Hippocampal formation (tissue), 2 donors: ENCODE measurements at places on chromosomes 5 and 9.

GRCh38 chr9:109584205-109584604 lies 86.1 kb upstream of the PTPN3 start:
- no peak for DNase-seq

DNA sequence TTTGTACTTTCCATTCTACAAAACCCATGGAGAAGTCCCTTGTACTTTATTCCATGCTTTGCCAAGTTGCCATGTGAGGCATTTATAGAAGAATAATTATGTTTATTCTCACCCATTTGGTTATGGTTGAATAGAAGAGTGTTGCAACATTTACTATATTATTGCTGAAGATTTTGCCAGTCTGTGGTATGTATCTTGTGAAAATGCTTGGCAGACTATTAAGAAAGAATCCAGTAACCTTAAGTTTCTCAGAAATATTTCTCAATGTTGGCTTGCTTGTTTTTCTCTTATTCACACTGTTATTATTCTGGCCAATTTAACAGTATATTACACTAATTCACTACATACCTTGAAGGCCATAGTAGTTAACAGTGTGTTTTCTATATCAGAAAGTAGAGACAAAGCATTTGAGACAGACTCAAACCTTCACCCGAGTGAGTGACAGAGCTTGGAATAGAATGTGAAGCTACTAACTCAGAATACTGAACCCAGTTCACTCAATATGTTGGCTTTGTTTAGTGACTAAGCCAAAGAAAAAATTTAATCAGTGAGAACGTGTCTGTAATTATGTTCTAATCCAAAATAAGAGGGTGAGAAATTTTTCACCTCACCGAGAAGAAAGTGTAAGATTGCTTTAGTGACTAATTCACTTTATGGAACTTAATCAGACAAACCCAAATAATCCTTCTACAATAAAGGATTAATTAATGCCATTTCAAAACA lies 184.4 kb downstream of the CWC27 start:
- DNase-seq: no peak

DNA sequence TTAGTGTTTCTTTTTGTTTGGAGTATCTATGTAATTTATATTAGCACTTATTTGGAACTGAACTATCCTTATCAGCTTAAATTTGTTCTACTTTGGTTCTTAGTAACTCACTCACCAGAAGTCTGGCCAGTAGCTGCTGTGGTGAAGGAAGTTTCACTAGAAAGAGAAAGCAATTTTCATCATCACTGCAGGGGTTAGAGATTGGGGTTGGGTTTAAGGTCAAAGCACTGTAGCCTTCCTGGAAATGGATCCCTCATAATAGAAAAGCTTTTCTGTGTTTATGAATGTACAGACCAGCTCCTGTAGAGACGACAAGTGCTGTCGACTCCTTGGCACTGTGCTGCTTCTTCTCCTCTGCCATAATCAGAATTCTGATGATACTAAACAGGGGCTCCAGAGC lies 22.2 kb downstream of the MROH2B start:
- DNase-seq: no peak

- DNase-seq: no peak
Measured at GRCh38 chr5:72252008-72252407, 68.0 kb downstream of the MRPS27 start.

GRCh38 chr5:136730426-136730825 lies 365.1 kb upstream of the TRPC7 start:
- DNase-seq: no peak

DNA sequence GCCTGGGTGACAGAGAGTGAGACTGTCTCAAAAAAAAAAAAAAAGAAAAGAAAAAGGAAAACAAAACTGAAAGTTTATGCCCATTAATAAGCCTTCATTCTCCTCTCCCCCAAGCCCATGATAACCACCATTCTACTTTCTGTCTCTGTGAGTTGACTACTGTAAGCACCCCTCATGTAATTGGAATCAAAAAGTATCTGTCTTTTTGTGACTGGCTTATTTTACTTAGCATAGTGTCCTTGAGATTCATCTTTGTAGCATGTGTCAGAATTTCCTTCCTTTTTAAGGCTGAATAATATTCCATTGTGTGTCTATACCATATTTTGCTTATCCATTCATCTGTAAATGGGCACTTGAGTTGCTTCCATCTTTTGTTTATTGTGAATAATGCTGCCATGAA lies 14.0 kb upstream of the TMEM171 start:
- no peak for DNase-seq

GRCh38 chr9:80491086-80491696 lies 919.4 kb downstream of the TLE4 start:
- no peak for DNase-seq

DNA sequence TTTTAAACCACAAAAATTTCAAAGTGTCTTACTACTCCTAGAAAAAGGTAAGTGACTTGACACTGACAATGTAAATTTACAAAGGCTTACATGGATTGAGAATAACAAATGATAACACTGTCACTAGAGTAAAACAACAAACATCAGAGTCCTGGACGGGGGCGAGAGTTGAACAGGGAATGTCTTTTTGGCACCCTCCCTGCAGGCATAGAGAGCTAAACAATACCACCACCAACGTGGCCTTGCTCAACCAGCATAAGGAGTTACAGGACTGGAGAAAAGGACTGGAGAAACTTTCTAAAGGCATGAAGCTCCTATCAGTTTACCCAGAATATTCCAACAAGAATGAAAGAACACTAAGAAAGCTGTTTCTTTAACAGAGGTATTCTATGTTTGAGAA lies 55.3 kb downstream of the PTBP3 start:
- DNase-seq: no peak

DNA sequence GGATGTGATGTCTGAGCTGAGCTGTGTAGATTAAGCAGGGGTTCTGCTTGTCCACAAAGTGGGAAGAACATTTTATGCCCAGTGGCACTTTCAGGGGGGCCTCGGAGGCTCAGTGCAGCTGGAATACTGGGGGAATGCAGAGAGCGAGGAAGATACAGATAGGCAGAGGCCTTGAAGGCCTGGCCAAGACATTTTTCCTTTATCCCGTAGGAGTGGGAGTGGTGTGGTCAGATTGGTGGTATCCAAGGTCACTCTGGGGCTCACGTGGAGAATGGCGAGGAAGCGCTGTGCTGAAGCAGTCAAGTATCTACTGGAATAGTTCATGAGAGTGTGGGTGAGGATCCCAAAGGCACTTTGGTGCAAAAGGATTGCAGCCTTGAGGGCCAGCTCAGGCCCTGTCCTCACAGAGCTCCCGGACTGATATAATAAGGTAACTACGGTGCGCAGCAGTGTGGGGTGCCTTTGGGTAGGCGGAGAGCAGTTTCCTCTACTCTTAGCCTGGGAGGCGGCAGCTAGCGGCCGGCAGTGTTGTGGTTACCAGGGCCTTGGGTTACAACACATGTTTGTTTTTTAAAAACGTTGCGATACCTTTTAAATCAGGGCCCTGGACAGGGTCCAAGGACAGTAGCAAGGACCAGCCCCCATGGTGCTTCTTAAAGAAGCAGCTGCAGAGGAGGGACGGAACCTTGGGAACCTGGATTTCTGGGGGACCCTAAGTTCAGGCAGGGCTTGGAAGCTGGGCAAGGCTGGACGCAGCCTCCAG lies 10.8 kb upstream of the CCDC69 start:
- no peak for DNase-seq

DNA sequence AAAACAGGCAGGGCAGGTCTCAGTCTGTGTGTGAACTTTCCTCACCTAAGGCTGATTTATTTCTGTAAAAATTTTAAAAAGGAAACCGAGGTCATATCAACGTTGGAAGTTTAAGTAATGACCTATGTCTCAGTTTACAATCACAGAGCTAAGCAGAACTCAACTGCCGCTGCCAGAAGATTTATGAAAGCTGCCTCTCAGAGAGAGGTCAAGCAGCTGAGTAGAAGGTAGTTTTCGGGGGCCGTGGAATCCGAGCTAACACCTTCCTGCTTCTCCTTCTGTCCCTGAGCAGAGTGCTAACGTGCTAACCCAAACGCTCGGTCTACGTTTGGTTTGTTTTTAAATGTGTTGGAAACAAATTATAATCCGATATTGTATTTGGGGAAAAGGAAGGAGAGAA lies 11.1 kb downstream of the TTF1 start:
- no peak for DNase-seq

GRCh38 chr5:62661126-62661525 lies 82.5 kb downstream of the LRRC70 start:
- DNase-seq: no peak
